ENCODE measurements at places on chromosomes 11 and 22. TPM values are rescaled to one million over a fixed set of nuclear protein-coding genes. Genes with fewer than 3 reads are reported as not detected.

OR52K2 gene
- total RNA-seq: not detected

GRCh38 chr11:69131644-69132300 lies 24.0 kb upstream of the SMIM38 start:
- H3K4me1 ChIP-seq: no peaks in the 10 kb centered on the region
- no peak overlapping the region for H3K27ac ChIP-seq
- DNase-seq: no peak
- H3K36me3 ChIP-seq: no peaks in the 10 kb centered on the region
- no peaks in the 10 kb centered on the region for H3K27me3 ChIP-seq
- H3K4me3 ChIP-seq: no peak overlapping the region

DNA sequence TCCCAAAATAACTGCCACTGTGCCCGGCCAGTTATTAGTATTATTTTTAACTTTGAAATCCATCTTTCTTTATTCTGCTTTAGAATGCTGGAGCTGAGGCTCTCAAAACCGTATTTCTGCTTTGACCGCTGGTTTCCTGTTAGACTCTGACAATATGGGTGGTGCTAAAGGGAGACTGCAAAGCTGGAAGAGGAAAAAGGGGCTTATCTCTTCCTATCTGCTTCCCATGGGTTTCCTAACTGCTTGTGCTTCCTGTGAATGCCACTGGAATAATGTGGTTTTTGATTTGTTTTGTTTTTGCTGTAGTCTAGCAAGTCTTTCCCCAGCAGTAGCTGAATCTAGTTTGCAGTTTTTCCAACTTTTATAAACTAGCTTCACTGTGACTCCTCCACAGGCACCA lies 43.6 kb downstream of the XRRA1 start:
- H3K27me3 ChIP-seq: no peaks in the 10 kb centered on the region
- DNase-seq: no peak
- H3K4me3 ChIP-seq: no peak overlapping the region
- H3K27ac ChIP-seq: no peak overlapping the region
- no peaks in the 10 kb centered on the region for H3K4me1 ChIP-seq

P2RX6 gene
- 0.93 TPM for total RNA-seq

GRCh38 chr11:122304306-122304705 lies 188.3 kb upstream of the BLID start:
- H3K27me3 ChIP-seq: no peaks in the 10 kb centered on the region
- H3K4me3 ChIP-seq: no peak overlapping the region
- H3K27ac ChIP-seq: no peak overlapping the region
- H3K36me3 ChIP-seq: no peaks in the 10 kb centered on the region
- no peak for DNase-seq
- no peaks in the 10 kb centered on the region for H3K4me1 ChIP-seq

DNA sequence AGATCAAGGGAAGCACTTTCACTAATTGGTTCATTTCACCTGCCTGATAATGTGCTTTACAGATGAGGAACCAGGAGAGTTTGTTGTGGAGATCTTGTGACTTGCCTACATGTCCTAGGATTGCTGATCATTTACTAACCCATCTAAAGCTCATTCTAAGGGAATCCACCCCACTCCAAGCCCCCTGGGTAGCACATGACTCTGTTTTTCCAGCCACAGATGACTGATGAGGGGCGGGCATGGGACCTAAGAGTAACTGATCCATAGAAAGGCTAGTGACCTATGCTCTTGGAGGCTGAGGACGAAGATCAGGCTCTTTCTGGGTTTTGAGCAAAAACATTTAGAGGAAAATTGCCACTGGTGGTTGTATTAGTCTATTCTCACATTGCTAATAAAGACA lies 378.1 kb downstream of the CADM1 start:
- DNase-seq: no peak
- no peaks in the 10 kb centered on the region for H3K27me3 ChIP-seq

GRCh38 chr22:23014250-23014649 lies 56.1 kb upstream of the GNAZ start:
- no peaks in the 10 kb centered on the region for H3K27me3 ChIP-seq
- no peaks in the 10 kb centered on the region for H3K4me1 ChIP-seq
- DNase-seq: no peak
- H3K36me3 ChIP-seq: no peaks in the 10 kb centered on the region

DNA sequence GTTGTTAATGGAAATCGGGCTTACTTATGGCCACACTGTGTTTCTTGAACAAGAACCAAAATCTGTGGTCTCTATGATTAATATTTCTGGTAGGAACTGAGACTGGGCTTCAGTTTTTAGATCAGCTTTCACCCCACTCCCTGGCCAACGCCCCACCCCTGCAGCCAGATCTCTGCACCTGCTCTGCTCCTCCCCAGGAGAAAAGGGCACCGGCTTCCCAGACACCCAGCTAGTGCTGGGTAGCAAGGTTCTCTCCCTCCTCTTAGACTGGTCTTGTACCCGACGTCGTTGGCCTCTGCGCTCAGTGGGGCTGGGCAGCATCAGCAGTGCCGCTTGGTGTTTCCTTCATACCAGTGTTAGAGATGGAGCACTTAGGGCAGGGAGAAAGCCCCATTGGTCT lies 17.0 kb upstream of the CTTN start:
- H3K27me3 ChIP-seq: no peaks in the 10 kb centered on the region
- DNase-seq: no peak
- H3K27ac ChIP-seq: no peak overlapping the region
- no peak overlapping the region for H3K4me3 ChIP-seq
- no peaks in the 10 kb centered on the region for H3K4me1 ChIP-seq

DNA sequence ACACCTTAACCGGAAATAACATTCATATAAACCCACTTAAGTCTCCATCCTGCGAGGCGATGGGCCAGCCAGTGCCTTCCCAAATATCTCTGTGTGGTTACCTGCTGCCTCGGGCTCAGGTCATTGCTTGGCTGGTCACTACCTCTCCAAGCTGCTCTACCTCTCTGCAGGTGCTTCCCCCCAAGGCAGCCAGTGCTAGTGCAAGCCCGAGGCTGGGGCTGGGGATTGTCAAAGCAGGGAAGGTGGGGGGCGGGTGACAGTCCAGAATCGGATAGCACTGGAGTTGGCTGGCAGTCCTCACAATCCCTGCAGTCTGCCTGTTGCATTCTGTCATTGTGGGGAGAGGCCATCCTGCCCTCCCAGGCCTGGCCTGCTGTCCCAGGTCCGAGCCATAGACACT lies 11.1 kb downstream of the MCHR1 start:
- no peak for DNase-seq
- no peaks in the 10 kb centered on the region for H3K4me1 ChIP-seq
- no peaks in the 10 kb centered on the region for H3K36me3 ChIP-seq
- H3K4me3 ChIP-seq: no peak overlapping the region

- peaks cover 12% of the 10 kb centered on the region for H3K27me3 ChIP-seq
- H3K36me3 ChIP-seq: no peaks in the 10 kb centered on the region
- no peak overlapping the region for H3K4me3 ChIP-seq
- H3K27ac ChIP-seq: no peak overlapping the region
- DNase-seq: no peak
Observed at GRCh38 chr11:13269775-13270174, 7.8 kb upstream of the BMAL1 start.

SSH3 gene
- 34.3 TPM for total RNA-seq

TMEM223 gene
- 4.8 TPM for total RNA-seq

OR5D18 gene
- not detected for total RNA-seq

SMTNL1 gene
- not detected for total RNA-seq

- no peak for DNase-seq
- H3K27ac ChIP-seq: no peak overlapping the region
- peaks cover 60% of the 10 kb centered on the region for H3K4me1 ChIP-seq
- no peak overlapping the region for H3K4me3 ChIP-seq
- H3K36me3 ChIP-seq: peaks cover 7% of the 10 kb centered on the region
Observed at GRCh38 chr11:48031602-48032001, 51.2 kb downstream of the PTPRJ start.

GRCh38 chr22:23742505-23743264 lies 8.2 kb downstream of the ZNF70 start:
- peaks cover 28% of the 10 kb centered on the region for H3K36me3 ChIP-seq
- no peak overlapping the region for H3K27ac ChIP-seq
- DNase-seq: no peak
- no peaks in the 10 kb centered on the region for H3K27me3 ChIP-seq
- no peak overlapping the region for H3K4me3 ChIP-seq

SAA4 gene
- 0.54 TPM for total RNA-seq

All from natural killer cell (primary cell).